Germinal center (tissue), 1 donor: ENCODE measurements at places on chromosomes 11 and 22.

GRCh38 chr11:68904248-68904847 lies 657 bp downstream of the IGHMBP2 start:
- DNase-seq: peak; percentile 31

GRCh38 chr11:90135016-90135415 lies 553 bp downstream of the NAALAD2 start:
- DNase-seq: no peak

DNA sequence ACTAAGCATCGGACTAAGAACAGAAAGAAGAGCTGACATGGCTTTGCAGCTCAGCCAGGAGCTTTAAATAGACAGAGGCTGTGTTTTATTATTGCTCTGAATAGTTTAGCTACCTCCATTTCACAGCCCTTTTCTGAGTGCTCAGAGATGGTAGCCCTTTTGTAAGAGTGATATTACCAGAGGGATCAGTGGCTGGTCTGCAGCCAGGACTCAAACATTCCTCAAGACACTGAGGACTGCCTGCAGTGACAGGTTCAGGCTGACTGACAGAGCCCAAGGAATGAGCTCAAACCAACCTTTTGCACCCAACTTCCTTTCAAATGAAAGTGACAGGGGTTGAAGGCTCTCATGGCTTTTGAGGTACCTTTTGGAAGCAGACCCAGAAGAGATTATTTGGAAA lies 189.0 kb downstream of the DDX10 start:
- peak; percentile 4 for DNase-seq

GRCh38 chr11:95892892-95893570 lies 30.9 kb downstream of the MTMR2 start:
- no peak for DNase-seq

DNA sequence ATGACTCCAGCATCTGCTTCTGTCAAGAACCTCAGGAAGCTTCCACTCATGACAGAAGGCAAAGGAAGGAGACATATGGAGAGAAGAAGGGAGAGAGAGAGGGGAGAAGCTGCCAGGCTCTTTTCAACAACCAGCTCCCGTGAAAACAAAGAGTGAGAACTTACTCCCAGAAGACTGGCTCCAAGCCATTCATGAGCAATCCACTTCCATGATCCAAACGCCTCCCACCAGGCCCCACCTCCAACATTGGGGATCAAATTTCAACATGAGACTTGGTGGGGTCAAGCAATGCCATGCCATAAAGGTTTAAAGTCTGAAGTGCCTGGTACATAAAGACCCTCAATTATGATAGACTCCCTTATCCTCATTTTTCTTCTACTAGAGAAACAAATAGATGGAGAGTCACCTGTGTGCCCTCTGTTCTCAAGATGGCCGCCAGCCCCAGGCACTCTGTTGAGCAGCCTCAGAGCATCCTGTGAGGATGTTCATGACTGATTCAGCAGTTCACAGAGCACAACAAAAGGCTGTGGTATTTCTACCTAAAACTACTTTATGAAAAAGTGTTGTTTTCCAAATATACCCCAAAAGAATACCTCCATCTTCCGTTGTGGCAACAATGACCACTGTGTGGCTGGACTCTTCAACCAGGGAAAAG lies 69.0 kb upstream of the CRTAM start:
- DNase-seq: no peak

GRCh38 chr11:5367448-5368074 lies 16.1 kb upstream of the OR51M1 start:
- no peak for DNase-seq

DNA sequence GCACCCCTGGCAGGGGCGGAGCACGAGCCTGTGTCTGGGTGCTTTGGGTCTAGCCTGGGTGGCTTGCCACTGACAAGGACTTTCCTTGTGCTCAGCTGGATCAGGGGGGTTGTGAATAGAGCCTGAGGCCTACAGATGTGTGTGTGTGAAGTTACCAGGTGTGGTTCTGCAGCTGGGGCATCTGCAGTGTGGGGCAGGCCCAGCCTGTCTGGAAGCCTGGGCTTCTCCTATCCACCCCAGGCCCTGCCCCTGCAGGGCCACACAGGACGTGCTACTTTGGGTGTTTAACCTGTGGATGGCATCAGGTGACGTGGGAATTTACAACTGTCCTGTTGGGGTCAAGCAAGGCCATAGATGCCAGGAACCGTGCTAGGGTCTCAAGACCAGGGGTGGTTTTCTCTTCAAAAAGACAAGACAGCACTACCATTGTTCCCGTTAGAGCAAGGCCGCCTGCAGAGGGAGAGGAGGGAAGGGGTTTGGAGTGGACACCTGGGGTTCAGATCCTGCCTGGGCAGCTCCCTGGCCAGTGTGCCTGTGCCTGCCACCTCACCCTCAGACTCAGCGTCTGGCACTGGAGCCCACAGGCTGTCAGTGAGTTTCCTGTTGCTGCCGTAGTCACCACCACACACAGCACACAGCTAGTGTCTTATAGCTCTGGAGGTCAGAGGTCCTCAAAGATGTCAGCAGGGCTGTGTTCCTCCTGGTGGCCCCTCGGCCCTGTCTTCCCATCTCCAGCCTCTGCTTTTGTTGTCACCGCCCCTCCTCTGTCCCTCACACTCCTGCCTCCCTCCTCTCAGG lies 31.6 kb downstream of the CTTN start:
- DNase-seq: no peak

DNA sequence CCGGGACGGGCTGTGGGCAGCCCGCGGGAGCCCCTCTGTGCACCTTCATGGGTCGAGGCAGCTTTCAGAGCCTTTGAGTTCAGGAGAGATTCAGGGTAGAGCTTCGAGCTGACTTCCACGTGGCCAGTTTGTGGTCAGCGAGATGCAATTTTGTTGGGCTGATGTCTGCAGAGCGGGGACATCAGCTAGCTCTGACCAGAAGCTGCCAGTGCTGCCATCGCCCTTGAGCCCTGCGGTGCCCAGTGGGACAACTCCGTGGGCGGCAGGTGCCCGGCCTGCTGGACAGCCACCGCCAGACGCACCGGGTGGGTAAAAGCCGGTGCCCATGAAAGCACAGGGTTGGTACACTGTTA lies 719 bp downstream of the TALDO1 start:
- DNase-seq: no peak

DNA sequence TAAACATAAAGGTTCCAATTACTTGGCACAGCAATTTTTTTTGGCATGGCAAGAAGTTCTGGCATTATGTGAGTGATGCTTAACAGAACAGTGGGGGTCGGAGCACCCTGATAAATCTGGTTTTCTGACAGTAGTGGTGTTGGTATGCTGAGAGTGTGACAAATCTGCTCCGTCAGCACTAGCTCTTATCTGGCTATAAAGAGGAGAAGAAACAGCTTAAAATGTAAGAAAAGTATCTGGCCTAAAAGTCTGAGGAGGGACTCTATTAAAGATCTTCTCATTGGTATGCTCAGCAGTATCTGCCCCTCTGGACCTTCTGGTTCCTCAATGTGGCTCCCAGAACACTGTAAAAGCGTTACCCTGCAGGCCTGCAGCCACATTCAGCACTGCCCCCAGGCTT lies 137.4 kb downstream of the PLEKHA7 start:
- DNase-seq: no peak

DNA sequence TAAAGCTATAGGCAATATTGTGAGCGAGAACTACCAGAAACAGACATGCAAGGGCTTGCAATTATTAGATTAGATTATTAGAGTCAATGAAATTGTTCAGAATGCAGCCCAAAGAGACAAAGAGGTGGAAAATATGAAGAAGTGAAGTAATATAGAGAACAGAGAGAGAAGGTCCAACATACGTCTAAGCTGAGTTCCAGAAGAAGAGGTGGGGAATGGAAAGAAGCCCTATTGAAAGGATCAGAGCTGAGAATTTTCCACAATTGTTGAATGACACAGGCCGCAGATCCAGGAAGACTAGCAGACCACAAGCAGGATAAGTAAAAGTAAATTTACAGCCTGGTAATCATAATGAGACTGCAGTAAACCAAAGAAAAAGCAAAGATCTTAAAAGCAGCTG lies 93.2 kb downstream of the EXT2 start:
- DNase-seq: no peak

DNA sequence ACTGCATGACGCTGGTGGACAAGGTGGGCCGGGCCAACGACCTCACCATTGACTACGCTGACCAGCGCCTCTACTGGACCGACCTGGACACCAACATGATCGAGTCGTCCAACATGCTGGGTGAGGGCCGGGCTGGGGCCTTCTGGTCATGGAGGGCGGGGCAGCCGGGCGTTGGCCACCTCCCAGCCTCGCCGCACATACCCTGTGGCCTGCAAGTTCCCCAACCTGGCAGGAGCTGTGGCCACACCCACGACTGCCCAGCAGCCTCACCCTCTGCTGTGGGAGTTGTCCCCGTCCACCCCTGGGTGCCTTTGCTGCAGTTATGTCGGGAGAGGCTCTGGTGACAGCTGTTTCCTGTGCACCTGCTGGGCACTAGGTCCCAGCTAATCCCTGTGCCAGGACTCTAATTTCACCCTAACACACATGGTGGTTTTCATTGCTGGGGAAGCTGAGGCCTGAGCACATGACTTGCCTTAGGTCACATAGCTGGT lies 49.0 kb upstream of the PPP6R3 start:
- DNase-seq: no peak
